ENCODE measurements at places on chromosomes 7 and 10. TPM values are rescaled to one million over a fixed set of nuclear protein-coding genes. Genes with fewer than 3 reads are reported as not detected.

KCNH2 gene
- not detected for total RNA-seq

EGR2 gene
- total RNA-seq = 5.9 TPM

SFTPA2 gene
- not detected for total RNA-seq

CAV1 gene
- 250 TPM for total RNA-seq

CYP3A7 gene
- total RNA-seq = not detected

TAX1BP1 gene
- total RNA-seq = 89.4 TPM

ASAH2 gene
- 0.39 TPM for total RNA-seq

ZNF804B gene
- total RNA-seq = not detected

SLC18A3 gene
- total RNA-seq = not detected

PTCD1 gene
- total RNA-seq = 4.9 TPM

SVIL gene
- 23.7 TPM for total RNA-seq

SPDYE9 gene
- not detected for total RNA-seq

DNA sequence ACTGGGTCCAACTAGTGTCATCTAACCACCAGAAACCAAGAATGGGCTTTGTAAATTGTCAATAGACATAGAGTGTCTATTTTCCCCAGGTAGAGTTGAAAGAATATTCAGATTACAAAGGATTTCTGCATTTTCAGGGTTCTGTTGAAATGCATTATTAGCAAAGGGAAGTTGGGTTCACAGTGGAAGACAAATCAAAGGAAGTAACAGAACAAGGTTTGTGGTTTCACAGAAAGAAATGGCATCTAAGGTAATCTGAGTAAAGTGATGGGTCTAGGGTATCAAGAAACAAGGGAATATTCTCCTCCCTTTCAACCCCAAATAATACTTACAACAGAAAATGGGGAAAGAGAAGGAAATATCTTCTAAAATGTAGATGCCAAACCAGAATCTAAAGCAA is 25.8 kb downstream of the CEP41 start:
- no peak for DNase-seq

GRCh38 chr7:157862731-157863130 is 525.9 kb downstream of the DNAJB6 start:
- no peak for DNase-seq

GRCh38 chr7:116438267-116438666 is 61.3 kb upstream of the CAV2 start:
- peak; percentile 69 for DNase-seq

DNA sequence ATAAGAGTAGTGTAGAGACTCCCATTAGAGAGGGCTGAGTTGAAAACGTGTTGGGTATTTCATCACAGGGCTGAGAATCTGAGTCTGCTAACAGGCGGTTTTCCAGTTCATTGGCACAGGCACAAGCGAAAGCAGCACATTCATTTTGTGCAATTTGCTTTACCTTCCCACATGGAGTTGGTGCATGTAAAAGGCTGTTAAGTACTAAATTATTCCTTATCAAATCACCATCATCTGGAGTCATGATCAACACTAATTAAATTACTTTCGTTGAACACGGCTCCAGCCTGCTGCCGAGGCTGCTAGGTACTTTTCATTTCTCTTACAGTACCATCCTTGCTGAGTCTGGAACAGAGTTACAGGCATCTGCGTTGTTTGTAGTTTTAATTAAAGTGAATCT is 43.8 kb downstream of the ETV1 start:
- peak; percentile 59 for DNase-seq

DNA sequence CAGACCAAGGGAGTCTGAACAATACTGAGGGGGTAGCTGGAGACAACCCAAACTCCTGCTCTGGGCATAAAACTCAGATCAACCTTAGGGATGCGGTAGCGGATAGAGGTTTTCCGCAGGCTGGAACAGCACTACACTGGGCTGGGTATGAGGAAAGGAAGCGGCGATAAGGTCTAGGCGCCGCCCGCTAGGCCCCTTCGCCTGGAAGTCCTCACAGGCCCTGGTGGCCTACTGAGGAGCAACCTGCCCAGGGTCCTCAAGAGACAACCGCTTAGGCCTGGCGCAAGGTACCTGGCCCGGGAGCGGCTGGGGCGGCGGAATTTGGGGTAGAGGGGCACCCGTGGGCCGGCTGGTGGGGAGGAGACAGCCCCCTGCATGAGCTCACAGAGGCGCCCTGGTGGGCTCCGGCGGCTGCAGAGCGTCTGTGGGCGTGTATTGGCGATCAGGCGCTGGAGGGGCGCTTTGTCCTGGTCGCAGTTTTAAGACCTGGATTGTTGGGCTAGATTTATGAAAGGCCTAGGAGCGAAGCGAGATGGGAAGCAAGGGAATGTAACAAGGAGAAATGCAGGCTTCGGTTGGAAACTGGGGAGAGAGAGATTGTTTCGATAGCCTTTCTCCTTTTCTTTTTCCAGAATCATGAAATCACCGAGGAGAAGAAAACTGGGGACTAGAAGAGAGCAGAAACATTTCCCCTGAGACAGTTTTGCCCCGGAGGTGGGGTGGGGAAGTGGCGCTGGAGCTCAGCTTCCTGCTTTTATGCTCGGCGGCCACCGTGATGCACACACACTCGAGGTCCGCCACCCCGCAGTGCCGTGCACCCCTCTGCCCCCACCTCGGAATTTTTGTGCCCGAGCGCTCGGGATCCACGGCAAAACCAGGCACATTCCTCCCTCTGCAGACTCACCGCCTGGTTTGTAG is 2.4 kb upstream of the NKX2-3 start:
- no peak for DNase-seq

- peak; percentile 57 for DNase-seq
Observed at GRCh38 chr7:16564909-16565426, 38.3 kb downstream of the LRRC72 start.

GRCh38 chr7:54689394-54690049 is 69.5 kb downstream of the SEC61G start:
- no peak for DNase-seq

- DNase-seq = peak; percentile 87
Observed at GRCh38 chr7:34133983-34134782, 228.8 kb downstream of the BMPER start.

GRCh38 chr7:52352013-52352981 is 683.1 kb upstream of the POM121L12 start:
- no peak for DNase-seq

DNA sequence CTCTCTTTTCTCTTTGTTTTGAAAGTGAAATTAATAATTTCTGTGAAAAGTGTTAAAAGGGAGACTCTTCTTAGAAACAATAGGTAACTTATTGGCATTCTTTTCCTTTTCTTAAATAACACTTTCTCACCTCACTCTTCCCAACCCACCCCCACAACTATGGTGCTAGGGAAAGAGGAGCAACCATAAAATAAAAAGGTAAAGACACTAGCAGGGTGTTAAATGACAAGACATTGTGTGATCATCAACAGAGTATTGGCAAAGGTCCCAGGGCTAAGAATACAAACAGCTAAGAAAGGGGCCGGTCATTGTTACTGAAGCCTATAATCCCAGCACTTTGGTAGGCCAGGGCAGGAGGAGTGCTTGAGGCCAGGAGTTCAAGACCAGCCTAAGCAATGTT is 183.7 kb downstream of the NEBL start:
- no peak for DNase-seq

- DNase-seq = no peak
Observed at GRCh38 chr10:132676193-132676891, 109.6 kb downstream of the NKX6-2 start.

GRCh38 chr10:30576641-30577040 is 52.9 kb downstream of the LYZL2 start:
- DNase-seq = no peak

- no peak for DNase-seq
Observed at GRCh38 chr7:25151773-25152172, 26.7 kb upstream of the CYCS start.

DNA sequence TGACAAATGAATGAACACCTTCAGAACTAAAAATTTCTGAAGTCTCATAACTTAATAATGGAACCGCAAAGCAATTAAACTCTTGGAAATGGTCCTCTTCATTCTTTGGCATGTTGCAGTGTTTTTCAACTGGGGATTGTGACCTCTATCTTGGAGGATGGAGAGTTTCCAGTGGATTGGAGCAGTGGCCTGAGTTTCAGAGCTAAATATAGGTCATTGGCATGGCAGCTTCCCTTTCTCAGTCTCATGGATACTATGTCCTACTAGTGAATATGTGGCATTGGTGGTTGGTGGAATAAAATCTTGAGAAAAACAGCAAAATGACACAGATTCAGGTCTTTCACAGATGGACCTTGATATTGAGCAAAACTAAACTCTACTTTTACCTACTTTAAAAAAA is 24.1 kb upstream of the EPC1 start:
- DNase-seq = no peak

- DNase-seq = no peak
Observed at GRCh38 chr7:13846386-13846785, 143.1 kb downstream of the ETV1 start.

GRCh38 chr10:26090026-26090425 is 126.5 kb upstream of the GAD2 start:
- DNase-seq = no peak

GRCh38 chr7:14309432-14309831 is 320.0 kb upstream of the ETV1 start:
- DNase-seq = no peak

GRCh38 chr10:114925587-114926586 is 12.1 kb upstream of the TRUB1 start:
- peak; percentile 78 for DNase-seq

- DNase-seq = no peak
Observed at GRCh38 chr10:128054163-128054970, 71.9 kb downstream of the MKI67 start.

GRCh38 chr7:159032753-159033472 is 111.8 kb downstream of the VIPR2 start:
- DNase-seq = no peak

GRCh38 chr7:24328050-24328449 is 44.1 kb downstream of the NPY start:
- no peak for DNase-seq

DNA sequence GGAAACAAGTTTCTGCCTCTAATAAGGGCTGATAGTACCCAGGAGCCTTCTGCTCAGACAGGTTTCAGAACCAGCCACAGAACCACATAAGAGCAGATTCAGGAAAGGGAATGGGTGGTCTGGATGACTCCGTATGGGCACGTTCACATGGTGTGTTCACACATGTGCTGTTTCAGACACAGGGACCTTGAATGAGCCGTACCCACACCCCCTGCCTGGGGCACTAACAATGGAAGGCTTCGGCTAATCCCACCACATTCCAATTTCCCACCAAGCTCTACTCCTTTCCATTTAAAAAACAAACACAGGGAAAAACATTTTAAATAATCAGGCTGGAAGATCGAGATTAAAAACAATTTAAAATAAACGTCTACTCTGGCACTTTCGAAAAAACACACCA is 217.3 kb downstream of the GRID1 start:
- no peak for DNase-seq

Measured in RPMI7951 (cell line).